ENCODE measurements at places on chromosomes 11 and 22.

DNA sequence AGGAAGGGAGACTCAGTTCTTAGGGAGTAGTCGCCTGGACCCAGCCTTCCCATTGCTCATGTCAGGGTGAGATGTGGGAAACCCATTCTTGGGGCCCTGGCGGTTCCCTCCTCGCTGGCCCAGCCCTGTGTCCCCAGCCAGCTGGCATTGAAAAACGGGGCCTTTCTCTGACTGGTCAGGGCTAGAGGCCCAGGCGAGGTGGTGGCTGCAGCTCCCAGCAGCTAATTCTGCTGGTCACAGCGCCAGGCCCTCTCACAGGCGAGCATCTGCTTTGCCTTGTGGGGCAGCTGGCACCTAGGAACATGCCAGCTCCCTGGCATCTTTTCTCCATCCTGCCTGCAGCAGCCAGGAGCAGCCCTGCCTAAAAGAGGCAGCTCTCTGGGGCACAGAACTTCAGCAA lies 20.1 kb downstream of the TSPAN18 start:
- no peak for DNase-seq

DNA sequence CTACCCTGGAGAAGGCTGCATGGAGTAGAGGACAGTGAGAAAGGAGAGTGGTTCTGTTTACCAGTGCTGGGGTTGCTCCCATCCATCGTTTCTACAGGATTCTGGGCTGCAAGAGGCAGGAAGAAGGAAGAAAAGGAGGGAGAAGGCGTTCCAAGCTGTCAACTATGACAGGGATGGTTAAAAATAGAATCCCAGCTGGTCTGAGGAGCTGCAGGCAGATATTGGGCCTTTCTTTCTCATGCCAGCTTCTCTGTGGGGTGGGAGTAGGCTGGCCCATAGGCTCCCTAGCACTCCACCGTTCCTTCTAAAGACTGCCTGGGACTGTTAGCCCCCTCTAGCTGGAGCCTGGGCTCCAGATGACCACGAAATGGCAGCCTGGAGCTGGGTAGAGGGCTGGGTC lies 13.6 kb downstream of the CCKBR start:
- no peak for DNase-seq

DNA sequence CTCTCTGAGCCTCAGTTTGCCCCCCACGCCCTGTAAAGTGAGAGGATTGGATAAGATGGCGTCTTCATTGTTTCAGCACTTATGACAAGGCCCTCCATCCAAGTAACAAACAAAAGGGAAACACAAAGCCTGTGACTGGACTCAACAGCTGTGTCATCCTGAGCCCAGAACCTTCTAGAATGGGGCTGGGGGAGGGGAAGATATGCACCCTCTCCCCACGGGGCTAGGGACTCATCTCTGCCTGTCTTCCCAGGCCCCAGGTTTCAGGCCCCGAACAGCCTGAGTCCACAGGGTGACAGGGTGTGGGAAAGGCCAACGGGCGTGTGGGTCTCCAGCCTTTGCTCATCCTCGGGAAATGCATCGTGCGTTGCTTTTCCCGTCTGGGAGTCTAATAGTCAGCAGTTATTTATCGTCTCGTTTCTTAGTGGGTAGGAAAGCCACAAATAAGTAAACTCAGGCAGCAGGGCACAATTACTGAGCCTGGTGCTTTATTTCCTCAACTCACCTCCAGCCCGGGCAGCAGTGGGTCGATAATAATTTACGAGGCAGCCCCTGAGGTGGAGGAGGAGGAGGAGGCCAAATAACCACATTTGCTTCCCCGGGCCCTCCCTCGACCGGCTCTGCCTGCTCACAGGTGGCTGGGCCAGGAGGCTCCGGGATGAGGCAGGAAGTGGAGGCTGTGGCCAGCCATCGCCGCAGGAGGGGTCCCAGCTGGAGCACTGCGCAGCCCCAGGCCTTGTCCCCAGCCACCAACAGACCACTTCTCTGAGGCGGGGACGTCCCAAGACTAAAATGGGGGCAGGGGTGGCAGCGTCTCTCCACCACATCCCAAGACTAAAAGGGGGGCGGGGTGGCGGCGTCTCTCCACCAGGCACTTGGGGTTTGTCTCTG lies 54.4 kb downstream of the FLRT1 start:
- DNase-seq: no peak

DNA sequence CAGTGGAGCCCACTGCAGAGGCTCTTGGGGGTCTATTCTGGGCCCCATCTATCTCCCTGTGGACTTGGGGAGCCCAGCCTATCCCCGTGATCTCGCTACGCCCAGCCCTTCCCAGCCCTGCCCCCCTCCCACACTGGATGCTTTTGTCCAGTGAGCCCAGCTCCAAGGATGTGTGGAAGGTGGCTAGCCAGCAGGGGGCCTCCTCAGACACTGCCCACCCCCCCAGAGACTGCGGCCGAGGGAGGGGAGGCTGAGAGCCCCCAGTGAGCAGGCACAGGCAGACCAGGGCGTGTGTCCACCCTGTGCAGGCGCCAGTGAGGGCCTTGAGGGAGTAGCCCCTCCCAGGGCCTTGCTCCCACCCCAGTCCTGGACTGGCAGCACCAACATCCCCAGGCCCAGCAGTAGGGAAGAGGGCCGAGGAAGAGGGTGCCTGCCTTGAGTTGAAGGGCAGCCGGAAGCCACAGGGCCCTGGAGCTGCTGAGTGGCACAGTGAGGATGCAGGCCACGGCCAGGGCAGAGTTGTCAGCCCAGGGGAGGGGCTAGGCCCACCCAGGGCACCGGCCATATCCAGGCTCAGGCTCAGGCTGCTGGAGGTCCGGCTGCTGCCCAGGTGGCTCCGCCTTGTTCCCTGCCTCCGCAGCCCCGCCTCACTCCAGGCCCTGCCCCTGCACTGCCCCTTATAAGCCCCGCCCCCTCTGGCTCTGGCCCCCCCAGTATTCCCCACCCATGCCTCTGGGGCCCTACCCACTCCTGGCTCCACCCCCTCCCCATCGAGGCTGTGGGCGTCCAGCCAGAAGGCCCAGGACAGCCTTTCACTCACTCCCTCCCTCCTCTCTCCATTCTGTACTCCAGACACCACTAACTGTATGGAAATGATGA lies 28.0 kb downstream of the MOB2 start:
- peak; percentile 33 for DNase-seq

DNA sequence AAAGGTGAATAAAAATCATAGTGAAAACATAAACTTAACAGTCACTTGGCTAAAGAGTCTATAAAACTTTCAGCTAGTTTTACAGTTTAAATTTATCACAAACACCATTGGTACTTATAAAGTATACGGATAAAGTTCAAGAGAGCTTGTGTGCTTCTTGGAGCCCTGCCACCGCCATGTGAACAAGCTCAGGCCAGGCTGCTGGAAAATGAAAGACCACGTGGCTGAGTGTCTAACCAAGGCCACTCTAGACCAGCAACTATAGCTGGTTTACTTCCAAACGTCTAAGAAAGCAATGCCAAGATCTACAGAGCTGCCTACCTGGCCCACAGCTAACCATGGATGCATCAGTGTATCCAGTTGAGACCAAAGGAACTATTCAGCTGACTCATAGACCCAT lies 66.3 kb upstream of the API5 start:
- no peak for DNase-seq

GRCh38 chr11:105790840-105791239 lies 181.0 kb downstream of the GRIA4 start:
- no peak for DNase-seq

- no peak for DNase-seq
Measured at GRCh38 chr11:47326198-47326597, 26.3 kb downstream of the MYBPC3 start.

GRCh38 chr22:19940536-19941364 lies 822 bp upstream of the COMT start:
- no peak for DNase-seq

GRCh38 chr22:19068784-19069271 lies 53.4 kb downstream of the DGCR2 start:
- DNase-seq: no peak

DNA sequence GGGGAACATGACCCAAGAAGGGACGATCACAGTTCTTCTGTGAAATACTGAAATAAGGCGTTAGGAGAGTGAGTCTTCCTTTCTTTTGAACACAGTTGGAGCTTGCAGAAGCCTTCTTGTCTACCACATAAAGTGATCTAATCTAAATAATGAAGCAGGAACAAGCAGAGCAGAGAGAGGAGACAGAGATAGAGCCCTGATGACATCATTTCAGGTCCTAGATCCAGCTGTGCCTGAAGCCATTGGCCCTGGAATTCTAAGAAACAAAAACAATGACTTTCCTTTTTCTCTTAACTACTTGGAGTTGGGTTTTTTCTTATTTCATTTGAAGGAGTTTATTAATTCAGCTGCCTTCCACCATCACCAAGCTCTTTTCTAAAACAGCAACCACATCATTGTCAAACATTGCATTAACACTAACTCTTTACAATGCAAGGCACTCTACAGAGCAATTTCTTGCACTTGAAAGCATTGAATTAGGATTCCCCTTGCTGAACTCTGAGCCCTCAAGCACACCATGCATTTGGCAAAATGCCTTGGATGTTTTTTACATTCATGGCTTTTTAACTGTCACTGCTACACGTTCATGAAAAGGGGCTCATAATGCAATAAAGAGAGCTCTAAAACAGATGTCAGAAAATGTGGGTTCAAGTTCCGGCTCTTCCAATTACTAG lies 117.2 kb upstream of the TIMP3 start:
- DNase-seq: no peak

GRCh38 chr22:50683086-50683993 lies 10.7 kb downstream of the SHANK3 start:
- DNase-seq: no peak

GRCh38 chr22:41875531-41876270 lies 39.2 kb downstream of the SHISA8 start:
- DNase-seq: no peak

DNA sequence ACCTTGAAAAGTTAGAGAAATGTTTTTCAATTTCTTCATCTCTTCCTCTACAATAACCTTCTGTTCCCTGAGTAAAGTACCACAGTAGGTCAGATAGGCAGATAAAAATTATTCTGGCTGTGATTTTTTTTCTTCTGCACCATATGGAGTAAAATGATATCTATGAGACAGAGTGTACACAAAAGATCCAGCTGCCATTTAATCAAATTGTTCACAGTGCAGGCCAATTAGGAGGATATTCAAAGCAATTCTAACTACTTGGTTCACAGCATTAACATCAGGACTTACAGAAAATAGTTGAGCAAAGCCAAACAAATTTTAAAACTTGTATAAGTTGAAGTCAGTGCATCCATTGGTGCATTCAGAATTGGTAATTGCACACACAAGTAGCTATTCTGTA lies 147.9 kb upstream of the LUZP2 start:
- no peak for DNase-seq

DNA sequence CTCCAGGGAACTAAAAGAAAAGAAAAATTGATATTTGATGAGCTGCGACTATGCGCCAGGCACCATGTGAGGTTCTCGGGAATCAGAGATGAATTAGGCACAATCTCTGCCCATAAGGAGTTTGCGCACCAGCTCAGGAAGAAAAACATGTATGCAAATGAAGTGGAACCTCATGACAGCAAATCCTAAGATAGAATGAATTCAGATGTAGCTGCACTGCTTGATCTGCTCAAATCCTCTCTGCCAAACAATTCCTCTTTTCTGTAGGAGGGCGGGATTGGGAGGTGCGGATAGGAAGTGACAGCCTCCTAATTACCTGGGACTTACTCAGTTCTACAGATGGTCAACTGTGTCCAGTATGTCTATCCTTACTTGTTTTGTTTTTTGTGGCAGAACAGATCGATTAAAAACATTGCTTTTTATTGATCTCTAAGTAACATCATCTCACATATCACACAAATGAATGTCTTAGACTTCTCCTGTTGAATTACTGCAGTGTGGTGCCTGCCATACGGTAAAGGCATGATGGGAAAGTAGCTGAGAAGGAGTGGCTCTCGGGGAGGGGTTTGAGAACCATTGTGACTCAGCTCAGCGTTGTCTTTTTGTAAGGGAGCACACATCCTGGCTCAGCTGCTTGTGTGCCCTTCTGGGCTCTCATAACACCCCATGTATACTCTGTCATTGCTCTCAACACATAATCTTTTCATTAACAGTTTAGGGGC lies 13.9 kb downstream of the CRTAM start:
- no peak for DNase-seq
